NAMALWA (cell line): ENCODE measurements at places on chromosomes 6 and 20.

GRCh38 chr6:32086661-32087573 is 22.2 kb downstream of the TNXB start:
- no peak for DNase-seq

DNA sequence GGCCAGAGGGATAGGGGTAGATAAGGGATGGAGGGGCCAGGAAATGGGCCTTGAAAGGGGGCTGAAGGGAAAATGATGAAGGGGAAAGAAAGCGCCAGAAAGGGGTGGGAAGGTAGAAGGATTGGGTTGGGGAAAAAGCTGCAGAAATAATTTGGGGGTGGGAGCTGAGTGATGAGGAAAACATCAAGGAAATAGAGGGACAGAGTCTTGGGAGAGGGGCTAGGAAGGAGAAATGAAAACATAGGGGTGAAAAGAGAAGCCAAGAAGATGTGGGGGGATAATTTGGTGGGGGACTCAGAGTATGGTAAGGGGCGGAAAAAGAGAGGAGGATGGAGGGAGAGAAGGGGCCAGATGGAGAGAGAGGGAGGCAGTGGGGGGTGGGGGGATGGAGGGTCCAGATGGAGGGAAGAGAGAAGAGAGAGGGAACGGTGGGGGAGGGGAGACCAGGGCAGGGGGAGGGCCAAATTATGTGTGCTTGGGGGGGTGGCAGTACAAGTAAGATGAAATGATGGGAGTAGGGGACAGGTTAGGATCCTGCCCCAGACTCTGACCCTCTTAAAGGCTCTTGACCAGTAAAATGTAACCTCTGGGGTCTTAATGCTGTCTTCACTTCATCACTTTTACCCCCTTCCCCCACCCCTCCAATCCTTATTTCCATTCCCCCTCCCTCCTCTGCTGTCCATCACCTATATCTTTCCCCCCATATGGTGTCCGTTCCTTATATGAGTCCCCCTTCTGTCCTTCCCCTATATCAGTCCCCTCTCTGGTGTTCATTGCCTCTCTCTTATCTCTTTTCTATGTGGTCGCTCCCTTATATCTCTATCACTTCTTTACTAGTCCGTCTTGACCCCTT is 852 bp downstream of the SYNGAP1 start:
- no peak for DNase-seq

DNA sequence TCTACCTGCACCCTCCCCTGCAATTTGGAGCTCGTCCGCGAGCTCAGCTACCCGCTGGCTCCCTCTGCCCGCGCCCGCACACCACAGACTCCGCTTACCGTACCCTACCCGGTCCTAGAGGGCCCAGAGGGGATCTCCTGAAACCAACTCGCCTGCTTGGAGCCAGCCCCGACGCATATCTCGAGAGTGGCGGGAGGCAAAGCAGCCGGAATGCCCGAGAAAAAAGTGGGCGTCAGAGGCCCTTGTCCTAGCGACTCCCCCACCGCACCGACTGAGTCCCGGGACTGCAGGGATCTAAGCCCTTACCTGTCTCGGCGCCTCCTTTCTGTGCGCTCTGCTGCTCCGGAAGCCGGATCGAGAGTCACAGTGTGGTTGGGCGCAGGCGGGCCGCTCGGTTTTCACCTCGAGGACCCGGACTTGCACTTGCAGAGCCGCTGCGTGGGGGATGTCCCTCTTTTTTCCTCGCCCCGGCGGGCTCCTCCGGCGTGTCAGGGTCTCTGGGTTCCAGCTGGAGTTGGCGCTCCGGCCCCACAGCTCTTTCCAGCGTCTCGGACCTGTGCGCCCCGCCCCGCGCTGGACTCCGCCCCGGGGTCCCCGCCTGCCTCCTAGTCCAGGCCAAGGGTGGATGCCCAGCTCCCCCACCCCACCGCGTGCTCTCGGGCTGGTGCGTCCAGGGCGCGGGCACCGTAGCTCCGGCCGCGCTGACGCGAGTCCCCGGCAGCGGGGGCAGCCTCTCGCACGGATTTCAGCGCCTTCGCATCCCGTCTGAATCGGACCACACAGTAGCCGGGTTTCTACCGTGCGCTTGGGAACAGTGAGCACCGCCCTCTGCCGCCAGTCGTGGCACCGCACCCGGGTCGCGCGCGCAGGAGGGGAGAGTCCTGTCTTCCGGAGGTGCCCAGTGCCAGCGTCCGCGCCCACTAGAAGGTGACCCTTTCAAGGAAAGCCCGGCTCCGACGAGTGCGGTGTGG is at the start of gene PROKR2:
TSS of gene PROKR2 (minus strand) at position 767 of the 971 bp plus-strand sequence. CDS start 2,585 bp downstream, outside the sequence.
- no peak for DNase-seq

GRCh38 chr6:152379423-152379822 is 257.7 kb downstream of the SYNE1 start:
- DNase-seq, result no peak

DNA sequence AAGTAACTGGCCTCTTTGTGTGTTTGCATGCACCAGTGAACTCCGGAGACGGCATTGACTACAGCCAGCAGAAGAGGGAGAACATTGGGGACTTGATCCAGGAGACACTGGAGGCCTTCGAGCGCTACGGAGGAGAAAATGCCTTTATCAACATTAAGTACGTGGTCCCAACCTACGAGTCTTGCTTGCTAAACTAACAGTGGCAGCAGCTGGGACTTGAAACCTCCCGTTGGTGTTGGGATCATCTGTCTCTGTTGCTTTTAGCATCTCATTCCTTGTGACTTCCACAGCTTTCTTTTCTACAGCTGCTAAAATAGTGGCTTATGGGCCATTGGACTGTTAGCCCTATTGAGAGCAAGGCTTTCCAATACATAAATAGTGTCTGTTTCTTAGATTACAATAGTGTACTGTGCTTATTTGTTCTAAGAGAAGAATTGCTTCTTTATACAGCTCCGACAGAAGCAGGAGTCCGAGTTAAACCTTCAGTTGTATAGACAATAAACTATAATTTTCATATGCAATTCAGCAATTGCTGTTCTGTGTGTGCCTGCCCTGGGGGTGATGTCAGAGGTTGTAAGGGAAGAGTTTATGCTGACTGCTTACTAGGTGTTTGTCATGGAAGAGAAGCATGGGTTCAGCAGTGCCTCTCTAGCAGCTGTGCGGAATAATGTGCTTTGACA is 99.6 kb upstream of the QKI start:
- no peak for DNase-seq

DNA sequence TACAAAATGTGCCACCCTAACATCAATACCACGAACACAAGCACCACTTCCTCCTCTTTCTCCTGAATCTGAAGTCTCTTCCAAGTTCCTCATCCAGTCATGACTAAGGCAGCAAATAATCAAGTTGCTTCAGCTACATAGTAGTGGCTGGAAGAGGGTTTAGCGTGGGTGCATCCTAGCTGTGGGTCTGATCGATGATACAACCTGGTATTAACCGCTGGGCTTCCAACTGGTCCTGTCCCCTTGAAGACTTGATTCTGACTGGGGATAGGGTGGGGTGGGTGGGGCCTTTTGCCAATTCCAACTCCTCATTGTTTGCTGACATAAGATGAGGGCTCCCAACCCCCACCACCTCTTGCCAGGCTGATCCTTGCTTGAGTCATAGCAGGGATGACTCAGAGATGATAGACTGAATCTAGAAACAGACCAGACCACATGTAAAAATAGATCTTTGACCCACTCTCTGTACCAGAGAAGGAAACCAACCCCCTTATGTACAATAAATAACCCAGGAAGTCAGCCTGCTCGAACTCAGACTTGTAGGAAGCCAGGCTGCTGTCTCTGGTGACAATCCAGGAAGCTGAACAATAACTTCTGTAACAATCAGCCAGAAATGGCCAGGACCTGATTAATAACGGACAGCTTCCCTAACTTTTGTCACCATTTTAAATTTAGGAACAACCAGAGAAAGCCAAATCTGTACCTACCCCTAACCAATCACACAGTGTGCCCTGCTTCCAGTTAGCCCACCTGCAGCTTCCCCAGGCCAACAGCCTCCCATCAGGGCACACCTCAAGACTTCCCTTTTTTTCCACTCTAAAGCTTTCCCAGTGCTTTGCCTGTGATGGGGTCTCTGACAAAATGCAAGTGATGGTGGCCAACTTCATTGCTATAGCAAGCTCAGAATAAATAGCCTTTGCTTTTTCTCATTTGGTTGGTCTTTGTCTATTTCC is 68.9 kb upstream of the FAM184A start:
- no peak for DNase-seq

DNA sequence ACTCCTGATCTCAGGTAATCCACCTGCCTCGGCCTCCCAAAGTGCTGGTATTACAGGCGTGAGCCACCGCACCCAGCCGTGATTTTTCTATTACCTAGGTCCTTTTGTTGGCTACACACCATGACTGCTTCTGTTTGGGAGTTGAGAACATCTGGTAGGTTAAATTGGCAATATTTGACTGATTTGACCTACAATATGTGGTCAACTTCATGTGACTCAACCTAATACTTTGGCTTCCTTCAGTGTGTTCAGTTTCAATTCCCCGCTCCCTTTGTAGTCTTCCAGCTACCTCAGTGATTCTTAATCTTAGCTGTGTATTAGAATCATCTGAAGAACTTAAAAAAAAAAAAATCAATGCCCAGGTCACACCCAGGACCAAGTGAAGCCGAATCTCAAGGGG is 47.4 kb downstream of the MYB start:
- DNase-seq, result no peak

DNA sequence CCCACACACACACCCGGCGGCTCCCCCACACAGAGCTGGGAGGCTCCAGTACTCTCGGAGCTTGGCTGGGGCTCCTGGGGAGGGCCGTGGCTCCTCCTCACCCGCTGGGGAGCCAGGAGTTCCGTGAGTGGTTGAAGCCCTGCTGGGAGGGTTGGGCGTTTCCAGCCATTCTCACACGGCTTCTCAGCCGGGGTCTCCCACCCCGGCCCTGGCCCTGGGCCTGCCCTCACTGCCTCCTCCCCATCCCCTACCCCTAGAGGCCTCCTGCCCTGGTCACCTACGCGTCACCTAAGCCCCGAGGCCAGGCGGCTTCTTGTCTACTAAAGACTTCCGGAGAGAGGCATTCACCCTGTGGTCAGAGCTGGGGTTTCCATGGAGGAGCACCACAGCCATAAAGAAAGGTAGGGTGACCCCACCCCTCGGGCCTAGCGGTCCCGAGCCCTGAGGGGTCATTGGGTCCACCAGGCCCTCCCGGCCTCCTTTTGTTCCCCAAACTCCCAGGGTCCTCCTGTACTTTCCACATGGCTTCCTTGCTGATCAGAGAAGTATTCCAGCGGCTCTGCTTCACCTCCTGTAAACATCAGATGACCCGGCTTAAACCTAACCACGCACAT is 99.3 kb downstream of the TTLL2 start:
- DNase-seq, result no peak

- no peak for DNase-seq
Observed at GRCh38 chr6:168902075-168902474, 351.6 kb downstream of the THBS2 start.

DNA sequence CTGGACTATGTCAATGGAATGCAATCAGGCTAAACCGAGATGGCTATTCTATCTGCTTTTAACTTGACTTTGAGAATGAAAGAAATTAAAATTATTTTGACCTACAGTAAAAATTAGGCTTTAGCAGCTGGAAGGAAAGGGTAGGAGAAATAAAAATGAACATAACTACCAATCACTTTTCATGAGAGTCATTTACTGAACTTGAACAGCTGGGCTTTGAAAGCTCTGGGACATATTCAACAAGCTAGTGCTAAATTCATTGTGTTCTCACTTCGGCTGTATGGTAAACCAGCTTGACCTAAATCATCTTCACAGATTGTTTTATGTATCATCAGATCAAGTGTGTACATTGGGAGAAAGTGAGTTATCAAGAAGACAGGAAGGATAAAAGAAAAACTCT is 161.5 kb upstream of the STXBP5 start:
- no peak for DNase-seq

GRCh38 chr20:40915756-40916155 is 112.9 kb upstream of the TOP1 start:
- DNase-seq, result no peak

DNA sequence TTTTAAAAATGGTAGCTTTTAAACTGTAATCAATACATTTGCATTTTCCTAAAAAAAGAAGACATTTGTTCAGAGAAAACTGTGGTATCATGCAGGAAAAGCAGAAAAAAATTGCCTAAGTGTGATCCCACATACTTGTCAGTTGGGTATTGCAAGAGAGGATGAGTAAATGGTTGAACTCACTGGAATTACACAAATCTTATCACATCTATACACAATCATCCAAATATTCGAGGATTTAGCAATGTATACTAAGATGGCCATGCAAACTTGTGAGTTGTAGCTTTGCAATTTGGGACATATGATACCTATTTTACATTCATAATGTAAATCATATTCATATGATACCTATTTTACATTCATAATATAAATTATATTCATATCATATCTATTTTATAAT is 58.2 kb upstream of the GJE1 start:
- DNase-seq, result no peak

DNA sequence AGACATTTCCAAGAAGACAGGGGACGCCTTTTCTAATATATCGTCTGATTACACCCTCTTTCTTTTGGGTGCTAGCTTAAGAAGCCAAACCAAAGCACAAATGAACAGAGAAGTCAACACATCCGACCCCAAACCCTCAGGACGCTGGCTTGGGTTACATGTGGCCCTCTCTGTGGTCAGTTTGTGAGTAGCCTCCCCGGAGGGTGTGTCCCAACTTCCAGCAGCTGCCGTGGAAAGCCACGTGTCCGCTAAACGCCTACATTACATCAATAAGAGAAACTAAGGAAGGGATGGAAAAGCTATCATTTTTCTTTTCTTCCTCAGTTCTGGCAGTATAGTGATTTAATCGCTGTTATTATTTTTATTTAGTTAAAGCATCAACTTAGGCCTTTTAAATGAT is 487 bp upstream of the BMP6 start:
- no peak for DNase-seq

- no peak for DNase-seq
Observed at GRCh38 chr20:8367689-8368088, 235.6 kb downstream of the PLCB1 start.

DNA sequence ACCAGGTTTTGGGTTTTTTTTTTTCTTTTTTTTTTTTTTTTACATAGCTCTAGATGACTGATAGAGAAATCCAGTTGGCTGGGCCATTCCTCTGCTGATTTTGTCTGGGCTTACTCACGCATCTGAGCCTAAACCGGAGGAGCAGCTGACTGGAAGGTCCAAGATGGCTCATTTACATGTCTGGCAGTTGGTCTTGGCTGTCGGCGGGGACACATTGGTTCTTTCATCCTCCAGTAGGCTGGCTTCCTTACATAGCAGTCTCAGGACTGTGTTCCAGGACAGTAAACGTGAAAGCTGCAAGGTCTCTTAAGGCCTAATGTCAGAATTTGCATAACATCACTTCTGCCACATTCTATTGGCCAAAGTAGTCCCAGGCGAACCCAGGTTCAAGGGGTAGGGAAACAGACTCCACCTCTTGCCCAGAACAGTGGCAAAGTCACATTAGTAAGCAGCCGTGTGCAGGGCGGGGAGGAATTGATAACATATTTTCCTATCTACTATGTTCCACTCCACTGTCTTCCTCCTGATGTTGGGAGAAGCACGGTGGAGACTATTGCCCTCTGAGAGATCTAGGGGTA is 87.0 kb downstream of the CDH22 start:
- no peak for DNase-seq

GRCh38 chr6:150349546-150349945 is 19.3 kb upstream of the IYD start:
- no peak for DNase-seq
